ENCODE measurements at places on chromosomes 6 and 20. TPM values are rescaled to one million over a fixed set of nuclear protein-coding genes. Genes with fewer than 3 reads are reported as not detected.

SLC22A16 gene
- total RNA-seq, result 0.20 TPM

MYO6 gene
- total RNA-seq, result 7.3 TPM

SMPD2 gene
- 5.6 TPM for total RNA-seq

C6orf58 gene
- not detected for total RNA-seq

RAET1L gene
- not detected for total RNA-seq

ZBTB46 gene
- 15.8 TPM for total RNA-seq

ACTR5 gene
- 3.6 TPM for total RNA-seq

KIF25 gene
- total RNA-seq, result not detected

MAP3K4 gene
- total RNA-seq, result 28.0 TPM

ZC3H12D gene
- 0.56 TPM for total RNA-seq

PBOV1 gene
- not detected for total RNA-seq

TINAG gene
- 0.26 TPM for total RNA-seq

ARMC12 gene
- total RNA-seq, result not detected

HLA-G gene
- total RNA-seq, result not detected

METTL24 gene
- total RNA-seq, result 4.0 TPM

HLA-A gene
- total RNA-seq, result 307 TPM

RANBP9 gene
- total RNA-seq, result 33.8 TPM

RIPOR2 gene
- total RNA-seq, result 2.4 TPM

RSPH4A gene
- 0.15 TPM for total RNA-seq

ZC2HC1B gene
- not detected for total RNA-seq

RAE1 gene
- total RNA-seq, result 15.1 TPM

WDR46 gene
- 31.1 TPM for total RNA-seq

HCK gene
- 8.2 TPM for total RNA-seq
